ENCODE measurements at places on chromosomes 6 and 20.

DNA sequence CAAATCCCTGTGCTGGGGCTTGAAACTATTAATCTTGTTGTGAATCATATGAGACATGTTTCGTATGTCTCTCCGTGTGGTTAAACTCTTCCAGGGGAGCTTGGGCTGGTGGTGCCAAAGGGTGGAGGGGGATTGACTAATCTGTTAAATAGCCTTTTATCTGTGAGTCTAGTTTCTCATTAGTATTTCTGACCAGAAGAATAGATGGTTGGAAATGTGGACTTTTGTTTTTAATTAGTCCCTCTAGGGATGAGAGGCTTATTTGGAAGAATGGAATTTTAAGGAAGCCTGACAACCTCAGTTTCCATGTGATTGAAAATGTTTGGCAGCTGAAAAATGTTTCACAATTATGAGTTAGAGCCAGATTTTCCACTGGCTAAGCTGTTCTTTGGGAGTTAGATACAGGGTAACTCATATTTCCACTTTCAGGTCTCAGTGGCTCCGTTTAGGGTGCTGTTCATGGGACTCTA lies 117.3 kb downstream of the BCKDHB start:
- DNase-seq, result no peak

DNA sequence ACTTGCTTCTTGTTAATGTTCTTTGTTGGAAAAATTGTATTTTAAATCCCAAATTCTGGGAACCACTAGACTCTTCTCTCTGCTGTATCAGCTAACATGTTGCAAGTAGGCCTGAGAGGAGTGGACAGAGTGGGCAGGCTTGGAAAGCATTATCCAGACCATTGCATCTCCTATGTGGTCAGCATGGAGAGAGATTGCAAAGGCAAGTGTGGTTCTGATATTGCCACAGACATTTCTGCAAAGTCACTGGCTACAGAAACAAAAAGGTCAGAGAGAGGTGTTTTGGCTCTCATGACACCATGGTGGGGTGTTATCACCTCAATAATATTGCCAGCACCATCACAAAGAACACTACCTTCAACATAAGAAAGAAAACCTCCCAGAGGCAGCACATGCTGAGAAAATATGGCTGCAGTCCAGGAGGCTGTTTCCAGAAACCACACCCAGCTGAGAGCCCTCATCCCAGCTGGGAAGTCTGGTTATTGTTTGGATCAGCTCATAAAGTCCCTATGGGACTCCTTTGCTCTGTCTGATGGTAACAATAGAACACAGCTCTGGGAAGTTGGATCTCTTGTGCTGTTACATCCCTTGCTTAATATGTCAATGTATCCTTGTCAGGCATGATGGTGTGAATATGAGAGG lies 78.2 kb upstream of the TBX18 start:
- no peak for DNase-seq

DNA sequence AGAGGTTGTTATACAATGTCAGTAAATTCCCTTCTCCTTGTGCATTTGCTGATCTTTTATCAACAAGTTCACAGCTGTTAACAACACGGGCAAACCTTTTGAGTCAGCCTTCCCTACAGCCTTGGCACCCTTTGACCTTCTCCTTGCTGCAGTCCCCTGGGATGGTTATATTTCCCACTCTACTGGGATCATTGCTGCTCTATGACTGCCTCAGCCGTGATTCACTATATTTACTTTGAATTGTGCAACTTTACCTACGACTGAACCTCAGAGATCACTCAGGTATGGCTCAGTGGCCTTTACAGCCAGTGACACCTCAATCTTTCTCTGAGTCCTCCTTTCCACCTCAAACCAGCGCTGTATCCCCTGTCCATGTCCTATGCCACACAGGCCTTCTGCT lies 1293.3 kb downstream of the EPHA7 start:
- no peak for DNase-seq

GRCh38 chr20:21191839-21192238 lies 66.0 kb downstream of the KIZ start:
- DNase-seq, result no peak

GRCh38 chr20:54559890-54560289 lies 84.5 kb downstream of the DOK5 start:
- DNase-seq, result no peak

DNA sequence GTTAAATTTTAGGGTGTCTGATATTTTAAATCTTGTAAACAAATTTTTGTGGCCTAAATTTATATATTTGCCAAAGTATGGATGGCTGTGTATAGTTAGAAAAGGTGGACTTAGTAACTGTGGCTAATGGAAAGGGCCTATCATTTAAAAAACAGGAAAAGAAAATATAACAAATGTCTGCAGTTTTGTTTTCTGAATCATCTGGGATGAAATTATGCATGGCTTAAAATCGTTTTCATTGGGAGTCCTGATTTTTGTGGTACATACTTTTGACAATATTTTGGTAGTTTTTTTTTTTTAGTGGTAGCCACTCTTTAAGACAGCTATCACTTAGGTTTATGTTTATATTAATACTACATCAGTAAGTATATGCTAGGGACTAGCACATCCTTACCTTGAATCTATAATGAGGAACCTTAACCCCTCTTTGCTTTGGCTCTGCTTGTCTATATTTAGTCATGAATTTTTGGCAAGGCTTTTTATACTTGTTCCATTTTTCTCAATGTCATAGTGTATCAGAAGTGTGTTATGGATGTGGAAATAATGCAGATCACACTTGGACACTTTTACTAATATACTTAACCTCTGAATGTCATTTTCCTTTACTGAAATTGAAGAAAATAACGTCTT lies 5.6 kb downstream of the ARID1B start:
- no peak for DNase-seq

DNA sequence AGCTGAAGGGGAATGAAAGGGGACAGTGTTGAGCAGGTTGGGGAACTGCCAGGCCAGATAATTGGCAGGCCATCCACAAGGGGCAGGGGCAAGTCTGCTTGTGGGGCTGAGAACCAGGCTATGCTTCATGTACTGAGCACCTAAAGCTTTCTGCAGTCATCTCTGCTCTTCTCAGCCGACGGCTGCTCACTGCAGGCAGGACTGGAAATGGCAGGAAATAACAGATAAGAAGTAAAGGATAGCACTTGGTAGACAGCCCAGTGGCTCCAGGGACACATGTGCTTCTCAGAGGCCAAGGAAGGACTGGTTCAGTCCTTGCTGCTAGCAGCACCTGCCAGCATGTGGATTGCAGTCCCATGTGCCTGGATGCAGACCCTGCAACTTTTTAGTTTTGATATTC lies 89.8 kb downstream of the CD164 start:
- DNase-seq, result no peak

DNA sequence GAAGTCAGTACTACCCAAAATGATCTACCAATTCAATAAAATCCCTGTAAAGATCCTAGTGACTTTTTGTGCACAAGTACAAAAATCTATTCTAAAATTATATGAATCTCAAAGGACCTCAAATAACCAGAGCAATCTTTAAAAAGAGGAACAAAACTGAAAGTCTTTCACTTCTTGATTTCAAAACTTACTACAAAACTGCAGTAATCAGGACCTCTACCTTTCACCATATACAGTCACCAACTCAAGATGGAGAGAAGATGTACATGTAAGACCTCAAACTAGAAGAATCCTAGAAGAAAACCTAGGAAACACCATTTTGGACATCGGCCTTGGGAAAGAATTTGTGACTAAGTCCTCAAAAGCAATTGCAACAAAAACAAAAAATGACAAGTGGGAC lies 109.5 kb upstream of the CD93 start:
- no peak for DNase-seq

All from activated CD4-positive, CD25-positive, alpha-beta regulatory T cell treated with anti-CD3 and anti-CD28 coated beads, Interleukin-2, amount 50 U/mL, for 72 hours (primary cell).